ENCODE measurements at places on chromosomes 3 and 15. TPM values are rescaled to one million over a fixed set of nuclear protein-coding genes. Genes with fewer than 3 reads are reported as not detected.
A peak's percentile ranks its signal among the peaks of the same experiment; 100 is the strongest.

- peak; percentile 6 for DNase-seq
Observed at GRCh38 chr3:43286841-43287499, 630 bp downstream of the SNRK start.

GRCh38 chr3:50551054-50551659, 16.4 kb downstream of the C3orf18 start:
- no peak for DNase-seq

DNA sequence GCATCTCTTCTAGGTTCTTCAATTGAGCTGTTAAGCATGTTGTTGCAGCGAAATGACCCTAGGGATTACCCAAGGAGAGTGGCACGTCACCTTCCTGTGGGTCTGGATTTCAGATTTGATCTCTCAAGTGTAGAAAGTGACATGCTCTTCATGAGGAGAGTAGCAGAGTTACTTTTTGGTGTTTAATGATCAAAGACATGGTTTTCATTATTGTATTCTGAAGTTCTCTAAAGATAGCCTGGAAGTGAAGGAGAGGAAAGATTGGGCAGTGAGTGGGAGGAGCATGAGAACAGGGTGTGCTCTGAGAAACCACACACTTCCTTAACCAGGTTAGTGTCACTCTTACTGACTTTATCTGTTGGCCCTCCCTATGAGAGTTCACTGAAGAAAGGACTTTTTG, 153.6 kb downstream of the AKAP13 start:
- DNase-seq = no peak

GRCh38 chr3:154718053-154718452, 288.1 kb upstream of the GPR149 start:
- DNase-seq = no peak

DNA sequence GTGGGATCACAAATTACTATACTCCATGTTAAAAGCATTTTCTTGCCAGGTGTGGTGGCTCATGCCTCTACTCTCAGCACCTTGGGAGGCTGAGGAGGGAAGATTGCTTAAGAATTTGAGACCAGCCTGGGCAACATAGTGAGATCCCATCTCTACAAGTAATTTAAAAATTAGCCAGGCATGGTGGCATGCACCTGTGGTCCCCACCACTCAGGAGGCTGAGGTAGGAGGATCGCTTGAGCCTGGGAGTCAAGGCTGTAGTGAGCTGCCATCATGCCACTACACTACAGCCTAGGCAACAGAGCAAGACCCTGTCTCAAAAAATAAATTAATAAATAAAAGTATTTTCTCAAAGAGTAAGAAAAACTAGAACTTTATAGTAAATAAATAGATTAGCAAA, 22.9 kb upstream of the ABHD10 start:
- DNase-seq = no peak

DNA sequence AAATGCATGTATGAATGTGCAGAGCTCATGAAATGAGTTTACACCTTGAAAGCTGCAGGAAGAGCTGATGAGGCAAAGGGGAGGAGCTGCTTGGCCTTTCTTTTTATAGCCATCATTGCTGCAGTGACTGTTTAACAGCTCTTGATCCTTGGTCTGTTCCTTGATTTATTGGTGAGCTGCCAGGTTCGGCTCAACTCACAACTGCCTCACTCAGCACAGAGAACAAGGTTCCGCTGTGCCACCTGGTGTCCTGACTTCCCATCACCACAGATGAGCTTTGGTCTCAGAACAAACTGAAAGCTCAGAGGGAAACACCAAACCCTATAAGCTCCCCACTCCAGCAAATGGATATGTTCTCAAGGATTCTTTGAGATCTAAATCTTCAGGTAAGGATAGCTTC, 626.1 kb downstream of the MAGI1 start:
- no peak for DNase-seq

DNA sequence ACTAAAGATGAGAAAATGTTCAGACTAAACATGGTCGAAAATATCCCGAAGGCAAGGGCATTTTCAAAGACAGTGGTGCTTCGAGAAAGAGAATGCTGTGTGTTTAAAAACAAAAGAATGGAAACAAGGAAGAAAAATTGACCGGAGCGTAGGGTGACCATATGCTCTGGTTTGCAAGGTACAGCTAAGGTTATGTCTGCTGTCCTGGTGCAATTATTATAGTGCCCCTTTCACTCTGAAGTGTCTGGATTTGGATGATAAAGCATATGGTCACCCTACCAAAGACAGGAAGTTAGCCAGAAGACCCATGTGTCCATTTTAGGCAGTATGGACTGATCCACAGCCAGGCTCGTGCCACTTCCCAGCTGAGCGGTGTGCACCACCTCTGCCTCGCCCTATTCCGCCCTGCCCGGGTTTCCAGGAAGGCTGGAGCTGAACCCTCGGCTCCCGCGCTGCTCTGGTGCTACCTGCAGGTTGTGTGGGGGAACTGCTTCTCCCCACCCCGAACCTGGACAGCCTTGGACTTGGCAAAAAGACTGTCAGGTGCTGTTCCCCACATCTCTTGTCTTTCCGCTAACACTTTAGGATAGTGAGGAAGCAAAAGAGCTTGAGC, 25.2 kb downstream of the GOLGA6D start:
- no peak for DNase-seq

GRCh38 chr3:196288141-196288460, 575 bp upstream of the PCYT1A start:
- DNase-seq = no peak

DNA sequence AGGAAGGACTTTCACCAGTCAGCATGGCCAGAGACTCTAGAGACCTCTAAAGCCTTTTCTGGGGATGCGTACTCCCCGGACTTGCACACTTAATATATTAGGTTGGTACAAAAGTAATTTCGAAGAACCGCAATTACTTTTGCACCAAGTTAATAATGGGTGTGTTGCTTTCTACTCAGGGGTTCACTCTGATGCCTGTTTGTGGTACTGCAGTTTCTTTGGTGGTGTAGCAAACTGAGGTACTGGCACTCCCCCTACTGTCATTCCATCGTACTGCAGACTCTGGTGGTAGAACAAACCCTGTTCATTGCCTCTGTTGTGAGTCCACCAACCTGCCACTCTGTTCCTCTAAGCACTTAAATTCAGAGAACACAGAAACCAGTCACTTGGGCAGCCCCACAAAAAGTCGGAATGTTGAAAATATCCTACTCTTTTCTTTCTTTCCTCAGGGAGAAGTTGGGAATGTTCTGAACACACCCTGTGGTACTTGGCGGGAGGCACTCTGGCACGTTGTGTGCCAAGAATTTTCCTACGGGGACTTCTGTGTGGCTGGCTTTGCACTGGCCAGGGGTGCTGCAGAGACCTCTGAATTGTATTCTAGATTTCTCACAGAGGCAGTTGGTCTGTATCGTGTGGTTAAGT, 46.3 kb downstream of the GABRG3 start:
- peak; percentile 64 for DNase-seq

GRCh38 chr15:43250785-43251184, 15.9 kb downstream of the TGM5 start:
- DNase-seq = no peak

- no peak for DNase-seq
Observed at GRCh38 chr3:130263708-130264107, 81.8 kb upstream of the COL6A5 start.

GRCh38 chr3:95899911-95900310, 914.5 kb upstream of the EPHA6 start:
- peak; percentile 27 for DNase-seq

DNA sequence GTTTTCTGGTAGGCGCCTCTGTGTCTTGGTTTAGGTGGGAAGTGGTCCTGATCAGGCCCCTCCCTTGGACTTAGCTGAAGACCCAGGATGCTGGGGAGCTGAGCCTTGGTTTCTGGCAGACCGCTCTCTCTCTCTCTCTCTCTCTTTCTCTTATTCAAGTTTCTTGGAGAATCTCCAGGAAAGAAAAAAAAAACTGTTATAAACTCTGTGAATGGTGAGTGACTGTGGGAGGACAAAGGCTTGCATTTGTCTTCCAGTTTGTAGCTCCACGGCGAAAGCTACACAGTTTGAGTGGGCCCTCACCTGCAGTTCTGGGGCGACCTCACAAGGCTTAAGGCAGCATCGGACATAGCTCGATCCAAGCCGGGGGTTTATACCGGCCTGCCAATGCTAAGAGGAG, 7.5 kb downstream of the DET1 start:
- no peak for DNase-seq

- DNase-seq = no peak
Observed at GRCh38 chr3:62602129-62602770, 228.9 kb upstream of the FEZF2 start.

GRCh38 chr15:31235311-31236183, 91.1 kb upstream of the KLF13 start:
- DNase-seq = peak; percentile 30

- DNase-seq = peak; percentile 30
Observed at GRCh38 chr3:191085091-191085490, 114.0 kb upstream of the OSTN start.

DNA sequence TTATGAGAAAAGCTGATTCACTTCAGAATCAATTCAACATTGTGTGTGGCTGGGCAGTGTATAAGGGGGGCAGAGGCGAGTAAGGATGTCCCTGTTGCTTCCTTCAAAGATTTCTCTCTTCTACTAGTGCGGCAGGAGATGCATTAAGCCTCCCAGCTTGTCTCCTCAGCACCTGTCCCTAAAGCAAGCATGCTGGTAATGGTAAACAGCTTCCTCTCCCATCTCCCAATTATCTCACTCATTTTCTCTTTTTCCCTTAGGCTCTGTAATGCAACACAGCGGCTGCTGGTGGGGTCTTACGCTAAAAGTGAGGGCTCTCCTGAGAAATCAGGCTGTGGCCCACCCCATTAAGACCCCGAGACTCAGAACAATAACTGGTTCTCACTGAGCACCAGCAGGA, 306.4 kb upstream of the ROPN1 start:
- no peak for DNase-seq

DNA sequence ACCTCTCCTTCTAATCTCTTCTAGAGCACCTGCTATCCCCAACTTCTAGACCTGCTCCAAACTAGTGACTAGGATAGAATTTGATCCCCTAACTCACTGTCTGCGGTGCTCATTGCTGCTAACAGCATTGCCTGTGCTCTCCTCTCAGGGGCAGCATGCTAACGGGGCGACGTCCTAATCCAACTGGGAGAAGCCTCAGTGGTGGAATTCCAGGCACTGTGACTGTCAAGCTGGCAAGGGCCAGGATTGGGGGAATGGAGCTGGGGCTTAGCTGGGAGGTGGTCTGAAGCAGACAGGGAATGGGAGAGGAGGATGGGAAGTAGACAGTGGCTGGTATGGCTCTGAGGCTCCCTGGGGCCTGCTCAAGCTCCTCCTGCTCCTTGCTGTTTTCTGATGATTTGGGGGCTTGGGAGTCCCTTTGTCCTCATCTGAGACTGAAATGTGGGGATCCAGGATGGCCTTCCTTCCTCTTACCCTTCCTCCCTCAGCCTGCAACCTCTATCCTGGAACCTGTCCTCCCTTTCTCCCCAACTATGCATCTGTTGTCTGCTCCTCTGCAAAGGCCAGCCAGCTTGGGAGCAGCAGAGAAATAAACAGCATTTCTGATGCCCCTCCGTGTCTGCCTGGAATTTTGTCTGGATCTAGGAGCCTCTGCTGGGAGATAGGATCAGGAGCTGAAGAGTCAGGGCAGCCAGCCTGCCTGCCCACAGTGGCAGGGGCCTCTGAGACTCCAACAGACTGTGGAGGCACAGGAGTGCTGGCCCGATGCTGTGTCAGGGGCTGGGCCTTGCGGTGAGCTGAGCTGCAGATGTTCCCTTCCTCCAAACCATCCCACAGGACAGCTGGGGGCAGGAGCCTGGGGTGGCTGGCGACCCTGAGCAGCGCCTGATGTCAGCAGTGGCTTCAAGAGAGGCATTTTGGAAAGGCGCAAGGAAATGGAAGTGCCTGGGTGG, 3.0 kb downstream of the ISLR start:
- no peak for DNase-seq

DNA sequence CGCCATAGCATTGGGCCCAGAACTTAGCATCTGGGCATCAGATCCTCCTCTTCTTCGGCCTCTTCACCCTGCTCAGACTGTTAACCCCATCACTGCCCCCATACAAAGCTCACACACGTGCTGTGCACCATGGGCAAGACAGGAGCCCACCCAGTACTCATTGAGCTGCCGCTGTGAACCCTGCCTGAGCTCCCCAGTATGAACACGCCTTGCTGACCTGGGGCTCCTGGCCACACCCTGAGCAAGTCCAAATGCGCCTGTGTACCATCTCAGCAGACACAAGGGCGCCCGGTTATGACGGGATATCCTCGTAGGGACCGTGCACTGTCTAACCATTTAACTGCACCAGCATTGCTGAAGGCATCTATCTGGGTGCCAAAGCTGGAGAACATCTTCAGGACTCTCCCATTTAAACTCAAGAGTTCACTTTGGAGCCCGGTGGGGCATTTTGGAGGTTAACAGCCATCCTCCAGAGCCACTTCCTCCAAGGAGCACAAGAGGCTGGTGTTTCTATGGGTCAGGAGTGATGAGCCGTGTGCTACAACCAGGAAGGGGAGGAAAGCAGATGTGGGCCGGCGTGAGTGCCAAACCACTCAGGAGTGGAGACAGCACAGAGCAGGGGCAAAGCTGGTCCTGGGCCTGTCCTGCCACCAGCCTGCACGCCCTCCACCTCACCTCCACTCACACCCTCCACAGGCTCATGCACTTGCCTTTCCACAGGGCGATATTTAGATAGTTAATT, 12.1 kb downstream of the PRR23E start:
- DNase-seq = no peak

Gene PPP1R14D
- total RNA-seq = not detected

Gene AGBL1
- not detected for total RNA-seq

Gene ISL2
- total RNA-seq = 2.1 TPM

Gene IL12A
- 3.0 TPM for total RNA-seq

Gene ACTC1
- total RNA-seq = 860 TPM

Gene KLHL24
- total RNA-seq = 40.1 TPM

Gene GOLGA6L7
- not detected for total RNA-seq
